ENCODE measurements at places on chromosomes 11 and 22.

DNA sequence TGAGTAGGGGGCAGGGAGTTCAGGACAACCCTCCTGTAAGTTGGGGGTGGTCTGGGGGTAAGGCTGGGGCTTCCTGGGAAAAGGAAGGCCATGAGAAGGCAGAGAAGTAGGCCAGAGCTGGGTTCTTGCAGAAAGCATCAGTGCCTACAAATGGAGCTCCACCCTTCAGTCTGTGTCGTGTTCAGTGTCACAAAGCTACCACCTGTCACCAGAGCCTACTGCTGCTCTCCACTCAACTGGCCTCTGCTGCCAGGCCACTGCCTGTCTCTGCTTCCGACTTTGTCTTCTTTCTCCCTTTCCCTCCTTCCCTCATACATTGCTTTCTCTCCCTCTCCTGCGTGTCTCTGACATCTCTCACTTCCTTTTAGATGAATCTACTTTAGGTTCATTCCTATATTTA, 3.4 kb upstream of the WBP2NL start:
- no peak for DNase-seq

GRCh38 chr11:2480874-2481220, 36.0 kb downstream of the KCNQ1 start:
- DNase-seq = no peak

DNA sequence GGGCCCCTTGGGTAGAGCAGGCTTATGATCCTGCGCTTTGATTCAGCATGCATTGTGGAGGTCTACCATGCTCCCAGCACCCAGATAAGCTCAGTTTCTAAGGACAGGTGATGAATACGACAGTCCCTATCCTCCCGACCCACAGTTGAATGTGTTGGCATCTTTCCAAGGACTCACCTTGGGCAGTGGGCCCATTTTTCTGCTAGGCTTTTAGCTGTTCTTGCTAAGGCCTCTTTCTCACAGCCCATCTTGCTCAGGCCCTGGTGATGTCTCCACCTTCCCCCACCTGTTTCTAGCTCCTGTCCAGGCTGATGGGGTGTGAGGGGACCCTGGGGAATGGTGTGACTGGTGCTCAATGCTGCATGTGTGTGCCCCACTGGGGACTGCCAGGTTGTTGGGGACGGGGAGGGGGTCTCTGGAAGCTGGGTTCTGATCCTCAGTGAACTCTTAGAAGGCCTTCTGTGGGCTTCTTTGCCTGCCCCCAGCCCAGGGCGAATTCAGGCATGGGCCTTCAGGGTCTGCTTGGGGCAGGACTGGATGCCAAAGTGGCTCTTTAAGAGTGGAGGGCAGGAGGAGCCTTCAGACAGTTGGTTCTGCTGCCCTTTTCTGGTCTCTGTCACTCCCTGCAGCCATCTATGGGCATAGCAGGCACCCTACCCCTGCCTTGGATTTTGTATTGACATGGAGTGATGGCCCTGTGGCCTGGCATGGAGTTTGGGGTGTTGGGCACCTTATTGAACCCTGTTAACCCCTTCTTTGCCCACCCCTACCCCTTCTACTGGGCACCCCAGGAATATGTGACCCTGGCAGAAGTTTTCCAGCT, 33.1 kb downstream of the PHLDB1 start:
- no peak for DNase-seq

GRCh38 chr11:28231475-28231874, 123.3 kb downstream of the METTL15 start:
- DNase-seq = no peak

- DNase-seq = no peak
Observed at GRCh38 chr22:49446759-49447710, 380.6 kb downstream of the BRD1 start.

Measured in activated T-helper 1 cell treated with Interleukin-2 at 50 U/mL for 16 hours (primary cell).